NCI-H2029 treated with DMSO at 0.1 percent for 48 hours (cell line): ENCODE measurements at places on chromosomes 16 and 17.

- DNase-seq = no peak
Observed at GRCh38 chr16:72203401-72203800, 31.4 kb upstream of the PMFBP1 start.

- DNase-seq = peak; percentile 45
Observed at GRCh38 chr16:38941-39892, 14.2 kb downstream of the POLR3K start.

DNA sequence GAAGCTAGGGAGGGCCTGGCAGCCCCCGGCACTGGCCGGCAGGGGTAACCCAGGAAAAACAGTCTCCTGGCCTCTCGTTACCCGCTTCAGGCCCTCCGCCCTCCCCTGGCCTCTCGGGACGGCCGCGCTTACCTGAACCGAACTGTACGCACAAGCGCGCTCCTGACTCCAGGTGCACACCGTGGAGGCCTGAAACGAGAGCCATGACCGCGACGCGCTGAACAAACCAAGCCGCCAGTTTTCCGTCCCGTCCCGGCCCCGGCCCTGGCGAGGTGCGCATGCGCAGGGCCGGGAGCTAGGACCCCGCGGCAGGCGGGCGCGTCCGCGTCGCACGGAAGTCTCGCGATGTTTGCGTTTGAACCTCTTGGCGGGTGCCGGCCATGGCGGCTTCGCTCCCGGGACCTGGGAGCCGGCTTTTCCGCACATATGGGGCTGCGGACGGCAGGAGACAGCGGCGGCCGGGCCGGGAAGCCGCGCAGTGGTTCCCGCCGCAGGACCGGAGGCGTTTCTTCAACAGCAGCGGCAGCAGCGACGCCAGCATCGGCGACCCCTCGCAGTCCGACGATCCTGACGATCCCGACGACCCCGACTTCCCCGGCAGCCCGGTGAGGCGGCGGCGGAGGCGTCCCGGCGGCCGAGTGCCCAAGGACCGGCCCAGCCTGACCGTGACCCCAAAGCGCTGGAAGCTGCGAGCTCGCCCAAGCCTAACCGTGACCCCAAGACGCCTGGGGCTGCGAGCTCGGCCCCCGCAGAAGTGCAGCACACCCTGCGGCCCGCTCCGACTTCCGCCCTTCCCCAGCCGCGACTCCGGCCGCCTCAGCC is at the start of gene HASPIN:
TSS of gene HASPIN (plus strand) at position 348 of the 822 bp plus-strand sequence. CDS start at position 381, 33 bp downstream.
- peak; percentile 14 for DNase-seq

- no peak for DNase-seq
Observed at GRCh38 chr16:9151074-9151473, 59.6 kb downstream of the HAPSTR1 start.

GRCh38 chr17:61868074-61868473 is 4.7 kb upstream of the BRIP1 start:
- DNase-seq = no peak

- no peak for DNase-seq
Observed at GRCh38 chr16:78035012-78035411, 12.7 kb downstream of the CLEC3A start.

GRCh38 chr17:55057184-55057583 is 88.6 kb downstream of the STXBP4 start:
- DNase-seq = no peak
